GM23248 (cell line): ENCODE measurements at places on chromosomes 12 and 14.

DNA sequence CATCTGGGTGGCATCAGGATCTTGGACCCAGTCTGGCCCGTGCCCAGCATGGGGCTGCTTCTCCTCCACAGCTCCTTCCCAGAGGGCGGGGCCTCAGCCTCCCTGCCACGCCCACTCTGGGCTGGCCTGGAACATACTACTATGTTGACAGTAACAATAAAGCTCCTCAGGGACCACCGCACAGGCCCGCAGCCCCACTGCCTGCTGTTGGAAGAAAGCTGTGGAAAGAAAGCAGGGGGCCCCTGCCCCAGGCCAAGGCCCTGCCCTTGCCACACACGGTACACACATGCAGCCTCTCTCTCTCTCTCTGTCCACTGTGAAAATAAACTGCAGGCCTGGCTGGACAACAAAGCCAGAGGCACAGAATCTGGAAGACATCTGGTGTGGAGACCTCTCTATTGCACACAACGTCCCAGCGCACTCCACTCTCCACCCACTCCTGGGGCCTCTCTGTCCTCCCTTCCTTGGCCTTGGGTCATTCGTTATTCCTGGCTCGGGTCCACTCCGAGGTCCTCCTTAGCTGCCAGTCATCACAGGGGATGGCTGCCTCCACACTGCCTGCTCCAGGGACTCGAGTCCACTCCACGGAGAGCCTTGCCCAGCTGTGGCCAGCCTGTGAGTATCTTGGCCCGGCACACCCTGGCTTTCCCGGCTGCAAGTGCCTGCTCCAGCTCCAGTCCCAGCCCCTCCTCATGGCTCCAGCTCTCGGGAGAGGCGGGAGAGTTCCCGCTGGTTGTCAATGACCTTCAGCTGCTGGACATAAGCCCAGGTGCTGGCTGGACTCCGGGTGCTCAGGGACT, 11.8 kb upstream of the ENDOU start:
- peak; percentile 78 for DNase-seq

- no peak for DNase-seq
Observed at GRCh38 chr12:111429828-111430432, 24.2 kb downstream of the SH2B3 start.

DNA sequence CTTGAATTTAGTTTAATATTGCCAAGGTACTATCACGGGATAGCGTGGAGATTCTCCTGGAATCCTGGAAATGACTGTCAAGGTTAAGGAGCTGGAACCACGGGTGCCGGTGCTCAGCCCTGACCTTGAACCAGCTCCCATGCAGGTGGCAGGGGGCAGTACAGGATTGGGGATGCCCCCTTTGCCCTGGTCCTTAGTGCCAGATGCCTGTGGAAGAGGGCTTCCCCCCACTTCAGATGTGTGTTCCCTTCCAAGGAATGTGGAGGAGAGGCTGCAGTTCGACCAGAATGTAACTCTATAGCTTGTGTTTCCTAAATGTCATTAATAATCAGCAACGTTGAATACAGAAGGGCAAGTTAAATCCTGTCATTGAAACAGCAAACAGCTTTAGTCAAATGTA, 258.9 kb downstream of the VRK1 start:
- DNase-seq: no peak

- DNase-seq: no peak
Observed at GRCh38 chr12:49276304-49277290, 11.7 kb downstream of the TUBA1C start.

- DNase-seq: no peak
Observed at GRCh38 chr12:61009192-61009591, 1251.0 kb upstream of the USP15 start.

- no peak for DNase-seq
Observed at GRCh38 chr14:70189456-70190077, 816 bp upstream of the SLC8A3 start.

DNA sequence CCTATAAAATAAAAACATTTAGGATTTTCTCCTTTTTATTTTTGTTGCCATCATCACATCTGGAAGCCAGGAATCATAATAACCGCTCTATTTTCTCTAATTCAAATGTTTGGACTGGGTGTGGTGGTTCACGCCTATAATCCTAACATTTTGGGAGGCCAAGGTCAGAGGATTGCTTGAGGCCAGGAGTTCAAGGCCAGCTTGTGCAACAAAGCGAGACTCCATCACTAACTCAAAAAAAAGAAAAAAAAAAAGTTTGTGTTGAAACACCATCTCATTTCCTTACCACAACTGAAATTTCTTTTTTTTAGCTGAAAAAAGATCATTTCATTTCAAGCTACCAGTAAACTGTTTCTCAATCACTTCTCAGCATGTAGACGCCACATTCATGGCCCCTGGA, 8.8 kb upstream of the BAZ1A start:
- DNase-seq: no peak

DNA sequence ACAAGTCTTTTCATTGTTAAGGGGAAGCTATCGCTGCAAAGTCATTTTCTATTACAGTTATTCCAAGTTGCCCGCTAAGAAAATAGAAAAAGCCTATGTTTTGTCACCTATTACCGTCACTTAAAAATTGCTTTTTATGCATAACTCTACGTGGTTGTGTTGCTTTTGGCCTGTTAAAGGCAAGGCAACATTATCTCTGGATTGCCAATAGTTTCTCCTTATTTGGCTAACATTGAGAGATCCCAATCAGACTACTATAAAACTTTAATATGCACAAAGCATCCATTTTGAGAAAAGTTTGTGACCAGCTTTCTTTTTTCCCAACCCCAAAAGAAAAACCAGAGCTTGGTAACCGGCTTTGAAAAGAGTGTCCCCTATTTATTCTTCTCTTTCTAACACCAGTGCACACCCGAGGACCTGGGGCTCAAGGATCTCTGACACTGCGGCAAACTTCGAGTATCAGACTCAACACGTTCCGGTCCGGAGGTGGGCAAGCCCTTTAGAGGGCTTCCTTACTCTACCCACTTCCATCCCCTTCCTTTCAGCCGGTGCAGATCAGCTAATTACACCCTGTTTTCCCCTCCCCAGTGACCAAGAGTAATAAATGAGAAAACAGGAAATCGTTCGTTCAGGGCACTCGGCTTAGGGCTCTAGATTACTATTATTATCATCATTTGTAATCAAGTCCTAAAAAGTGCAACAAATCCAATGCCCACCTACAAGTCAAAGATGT, 1.2 kb downstream of the PPP1R12A start:
- peak; percentile 38 for DNase-seq

DNA sequence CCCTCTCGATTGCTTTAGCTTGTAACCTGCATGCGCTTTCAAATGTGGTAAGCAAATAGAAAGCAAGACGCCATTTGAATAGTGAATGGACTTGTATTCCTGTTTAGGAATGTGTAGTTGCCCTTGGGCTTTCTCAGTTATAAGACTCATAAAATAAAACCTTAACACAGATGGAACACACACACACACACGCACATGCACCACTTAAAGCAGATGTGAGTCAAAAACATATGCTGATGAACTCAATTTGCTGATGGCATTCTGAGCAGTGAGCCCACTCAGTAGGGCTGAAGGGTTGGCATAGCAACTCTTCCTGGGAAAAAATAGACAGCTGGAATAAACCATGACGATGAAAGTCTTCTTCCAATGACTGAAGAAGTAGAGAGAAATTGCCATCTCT, 360.5 kb downstream of the APAF1 start:
- DNase-seq: peak; percentile 3

DNA sequence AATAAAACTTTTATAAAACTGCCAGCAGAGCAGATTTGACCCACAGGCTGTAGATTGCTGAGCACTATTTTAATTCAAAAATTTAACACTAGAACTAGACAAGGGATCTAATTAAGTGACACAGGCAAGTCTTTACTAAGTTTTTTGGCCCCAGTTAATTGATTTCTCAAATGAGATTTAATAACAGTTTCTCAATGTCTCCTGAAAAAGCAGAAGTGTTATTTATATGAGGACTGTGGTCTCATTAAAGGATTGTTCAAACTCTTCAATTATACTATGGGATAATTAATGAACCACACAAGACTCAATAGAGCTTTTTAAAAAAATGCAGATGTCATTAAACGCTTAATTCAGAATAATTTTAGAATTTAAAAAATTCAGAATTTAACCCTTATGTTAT, 1.9 kb downstream of the HEATR5A start:
- peak; percentile 7 for DNase-seq

DNA sequence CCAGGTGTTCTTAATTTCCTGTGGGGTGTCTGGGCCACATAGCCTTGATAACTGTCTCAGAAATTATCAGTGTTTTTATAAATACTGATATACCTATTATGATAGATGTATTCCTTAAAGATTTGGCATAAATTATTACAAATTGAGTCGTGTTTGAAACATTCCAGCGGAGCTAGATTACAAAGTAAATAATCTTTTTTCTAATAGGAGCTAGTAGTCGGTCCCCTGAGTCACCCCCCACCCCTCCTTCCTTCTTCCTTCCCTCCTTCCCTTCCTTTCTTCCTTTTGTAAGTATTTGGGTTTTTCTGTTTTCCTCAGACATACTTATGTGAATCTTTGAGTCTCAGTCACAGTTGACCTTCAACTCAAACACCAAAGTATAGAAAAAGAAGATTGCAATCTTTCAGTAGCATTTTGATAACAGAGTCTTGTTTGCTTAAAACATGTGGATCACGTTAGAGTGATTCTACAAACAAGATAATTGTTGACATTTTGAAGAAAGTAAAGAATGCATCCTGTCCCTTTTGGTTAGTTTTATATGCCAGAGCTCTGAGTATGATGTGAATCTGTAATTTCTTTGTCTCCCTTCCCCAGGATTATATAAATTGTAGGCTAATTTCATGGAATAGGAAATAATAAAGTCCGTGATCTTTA, 264.0 kb downstream of the FUT8 start:
- DNase-seq: no peak

DNA sequence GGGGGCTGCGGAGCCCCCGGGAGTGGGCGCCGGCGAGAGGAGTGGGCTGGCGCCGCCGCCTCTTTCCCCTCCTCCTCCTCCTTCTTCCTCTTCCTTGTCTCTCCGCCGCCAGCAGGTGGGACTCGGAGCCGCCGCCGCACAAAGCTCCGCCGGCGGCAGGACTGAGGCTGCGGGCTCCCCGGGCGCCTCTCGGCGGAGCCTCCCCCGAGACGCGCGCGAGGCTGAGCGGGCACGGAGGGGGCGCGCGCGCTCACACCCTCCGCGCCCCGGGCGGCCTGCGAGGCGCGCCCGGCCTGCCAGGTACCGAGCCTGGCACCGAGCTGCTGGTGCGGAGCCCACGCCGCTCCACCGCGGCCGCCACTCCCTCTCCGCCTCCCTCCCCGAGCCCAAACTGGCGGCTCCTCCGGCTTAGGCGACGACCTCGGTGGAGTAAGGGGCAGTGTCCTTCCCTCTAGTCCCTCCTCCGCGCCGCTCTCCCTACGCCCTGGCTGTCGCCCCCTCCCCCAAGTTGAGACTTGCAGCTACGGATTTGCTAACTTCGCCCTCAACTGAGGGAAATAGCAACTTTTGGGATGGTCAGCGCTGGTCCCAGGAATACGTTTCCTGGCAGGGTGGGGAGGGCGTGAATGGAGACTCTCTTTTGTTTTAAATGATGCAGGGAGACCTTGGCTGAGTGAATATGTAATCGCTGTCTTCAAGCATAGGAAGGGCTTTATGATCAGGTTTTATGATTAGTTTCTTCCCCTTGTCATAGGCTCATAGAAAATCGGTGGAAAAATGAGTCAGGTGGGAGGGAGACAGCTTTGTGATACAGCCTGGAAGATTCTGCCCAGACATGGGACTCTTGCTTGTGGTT, 199.5 kb upstream of the CAND1 start:
- peak; percentile 37 for DNase-seq

- DNase-seq: no peak
Observed at GRCh38 chr14:27739657-27740156, 1026.9 kb upstream of the FOXG1 start.

DNA sequence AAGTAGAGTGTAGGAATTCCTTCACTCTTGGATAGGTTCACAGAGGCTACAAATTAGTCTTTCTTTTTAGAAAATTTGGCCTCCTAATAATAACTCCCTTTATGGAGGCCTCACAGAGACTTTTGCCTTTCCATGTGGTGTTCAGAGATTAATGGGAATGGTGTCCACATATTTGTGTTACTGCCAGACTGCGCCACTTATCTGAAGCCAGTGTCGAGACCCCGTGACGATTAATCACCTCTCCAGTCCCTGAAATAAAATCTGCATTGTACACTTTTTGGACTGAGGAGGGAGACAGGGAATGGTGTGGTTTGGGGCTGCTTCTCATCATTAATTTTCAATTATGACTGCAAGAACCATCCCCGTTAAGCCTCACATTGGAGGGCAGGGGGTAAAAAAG, 980.5 kb downstream of the FLRT2 start:
- no peak for DNase-seq

GRCh38 chr14:58769011-58769643, 131.4 kb downstream of the DACT1 start:
- no peak for DNase-seq

GRCh38 chr12:21699851-21700250, 42.2 kb upstream of the LDHB start:
- DNase-seq: no peak

DNA sequence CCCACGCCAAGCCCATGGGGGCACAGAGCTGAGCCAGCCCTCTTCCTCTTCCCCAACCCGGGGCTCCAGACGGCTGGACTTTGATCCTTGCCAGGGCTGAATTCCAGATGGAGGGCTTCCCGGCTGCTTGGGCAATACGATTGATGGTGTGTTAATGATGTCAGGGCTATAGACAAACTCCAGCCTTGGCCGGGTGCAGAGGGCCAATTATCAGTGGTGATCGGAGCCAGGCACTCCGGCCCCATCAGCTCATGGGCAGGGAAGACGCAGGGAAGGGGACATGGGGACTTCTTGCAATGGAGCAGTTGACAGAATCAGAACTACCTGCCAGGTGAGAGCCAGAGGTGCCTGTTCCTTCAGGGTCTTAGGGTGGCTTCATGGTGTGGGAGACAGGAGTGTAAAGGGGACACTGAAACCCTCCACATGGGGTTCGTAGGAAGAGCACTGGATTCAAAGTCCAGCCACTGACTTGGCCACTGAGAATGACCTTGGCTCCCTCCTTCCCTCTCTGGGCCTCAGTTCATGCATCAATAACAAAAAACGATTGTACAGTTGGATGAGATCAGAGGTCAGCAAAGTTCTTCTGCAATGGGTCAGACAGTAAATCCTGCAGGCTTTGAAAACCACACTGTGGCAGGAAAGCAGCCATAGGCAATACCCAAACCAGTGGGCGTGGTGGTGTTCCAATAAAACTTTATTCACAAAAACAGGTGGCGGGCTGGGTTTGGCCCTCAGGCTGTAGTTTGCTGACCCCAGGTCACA, 333.7 kb downstream of the MED13L start:
- DNase-seq: no peak
